ENCODE measurements at places on chromosomes 5 and 9.

DNA sequence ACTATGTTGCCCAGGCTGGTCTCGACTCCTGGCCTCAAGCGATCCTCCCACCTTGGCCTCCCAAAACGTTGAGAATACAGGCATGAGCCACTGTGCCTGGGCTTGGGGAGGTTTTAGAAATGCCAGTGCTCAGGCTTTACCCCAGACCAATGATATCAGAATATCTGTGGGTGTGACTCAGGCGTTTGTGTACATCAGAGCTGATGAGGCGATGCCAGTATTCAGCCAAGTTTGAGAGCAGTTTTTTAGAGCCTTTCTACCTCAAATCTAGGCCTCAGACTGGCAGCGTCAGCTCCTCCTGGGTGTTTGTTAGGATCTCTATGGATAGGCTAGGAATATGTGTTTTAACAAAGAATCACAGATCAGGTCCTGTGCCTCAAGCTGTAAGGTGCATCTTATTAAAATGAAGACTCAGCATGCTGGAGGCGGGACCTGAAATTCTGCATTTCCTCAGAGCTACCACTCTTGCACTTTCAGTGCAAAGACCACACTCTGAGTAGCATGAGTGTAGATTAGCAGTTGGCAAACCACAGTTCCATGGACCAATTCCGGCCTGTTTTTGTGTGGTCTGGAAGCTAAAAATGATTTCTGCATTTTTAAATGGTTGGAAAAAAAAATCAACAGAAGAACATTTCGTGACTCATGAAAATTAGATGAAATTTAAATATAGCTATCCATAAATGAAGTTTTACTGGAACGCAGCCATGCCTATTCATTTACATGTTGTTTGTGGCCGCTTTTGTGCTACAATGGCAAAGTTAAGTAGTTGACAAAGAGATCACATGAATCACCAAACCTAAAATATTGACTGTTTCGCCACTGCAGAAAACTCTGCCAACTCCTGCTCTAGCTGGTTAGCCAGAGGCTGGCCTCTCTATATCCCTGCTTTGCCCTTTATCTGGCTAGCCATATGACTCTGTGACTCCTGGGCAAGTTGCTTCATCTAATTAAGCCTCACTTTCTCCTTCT lies 92.2 kb downstream of the KLF4 start:
- no peak for DNase-seq

- no peak for DNase-seq
Observed at GRCh38 chr9:74910036-74910435, 22.3 kb upstream of the TRPM6 start.

DNA sequence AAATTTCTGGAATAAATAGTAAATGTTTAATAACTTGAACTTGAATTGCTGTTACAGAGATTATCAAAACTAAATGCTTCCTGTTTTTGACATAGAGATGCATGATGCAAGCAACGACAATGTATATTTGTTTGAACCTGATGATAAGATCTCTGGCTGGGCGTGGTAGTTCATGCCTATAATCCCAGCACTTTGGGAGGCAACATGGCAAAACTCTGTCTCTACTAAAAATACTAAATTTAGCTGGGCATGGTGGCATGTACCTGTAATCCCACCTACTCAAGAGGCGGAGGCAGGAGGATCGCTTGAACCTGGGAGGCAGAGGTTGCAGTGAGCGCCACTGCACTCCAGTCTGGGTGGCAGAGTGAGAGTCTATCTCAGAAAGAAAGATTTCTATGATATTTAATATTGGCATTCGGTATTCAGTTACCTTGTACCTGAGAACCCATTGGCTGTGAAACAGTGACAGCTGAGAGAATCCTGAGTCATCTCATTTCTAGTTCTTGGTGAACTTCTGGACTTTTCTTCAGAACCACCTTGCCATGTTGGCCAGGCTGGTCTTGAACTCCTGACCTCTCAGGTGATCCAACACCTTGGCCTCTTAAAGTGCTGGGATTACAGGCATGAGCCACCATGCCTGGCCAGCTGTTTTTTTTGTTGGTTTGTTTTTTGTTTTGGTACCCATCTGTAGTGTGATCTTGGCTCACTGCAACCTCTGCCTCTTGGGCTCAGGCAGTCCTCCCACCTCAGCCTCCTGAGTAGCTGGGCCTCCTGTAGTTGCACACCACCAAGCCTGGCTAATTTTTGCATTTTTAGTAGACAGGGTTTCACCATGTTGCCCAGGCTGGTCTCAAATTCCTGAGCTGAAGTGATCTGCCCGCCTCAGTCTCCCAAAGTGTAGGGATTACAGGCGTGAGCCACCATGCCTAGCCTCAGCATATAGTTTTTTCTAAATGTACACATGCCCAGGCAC lies 10.0 kb upstream of the FGF18 start:
- DNase-seq = no peak

GRCh38 chr9:127642082-127642740 lies 30.1 kb downstream of the STXBP1 start:
- no peak for DNase-seq

- no peak for DNase-seq
Observed at GRCh38 chr5:39648085-39648847, 223.5 kb upstream of the DAB2 start.

GRCh38 chr5:133163839-133164238 lies 112.0 kb downstream of the HSPA4 start:
- DNase-seq = no peak

- DNase-seq = no peak
Observed at GRCh38 chr5:59792983-59793585, 100.4 kb downstream of the PDE4D start.

DNA sequence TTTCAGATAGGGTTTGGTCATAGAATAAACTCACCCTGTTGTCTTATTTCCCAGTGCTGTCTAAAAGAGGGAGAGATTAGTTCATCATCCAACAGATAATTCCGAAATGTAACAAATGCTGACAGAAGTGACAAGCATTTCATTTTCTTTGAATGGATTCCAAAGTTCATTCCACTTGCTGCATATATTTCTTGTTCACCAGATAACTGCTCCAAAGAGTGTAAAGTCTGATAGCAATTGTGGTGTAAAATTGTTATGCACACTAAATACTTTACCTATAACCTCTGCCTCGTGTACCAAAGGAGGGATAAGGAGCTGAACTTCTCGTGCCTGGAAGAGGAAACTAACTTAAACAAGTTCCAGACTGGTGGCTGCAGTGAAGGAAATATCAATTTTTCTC lies 290.0 kb upstream of the ADAMTSL1 start:
- no peak for DNase-seq

GRCh38 chr5:9653811-9654210 lies 23.7 kb upstream of the TAS2R1 start:
- peak; percentile 26 for DNase-seq

GRCh38 chr5:10904862-10905432 lies 143.9 kb upstream of the DAP start:
- DNase-seq = no peak

GRCh38 chr9:4581861-4582565 lies 80.1 kb upstream of the PLPP6 start:
- DNase-seq = no peak

- DNase-seq = peak; percentile 31
Observed at GRCh38 chr9:34956648-34957047, 1.4 kb upstream of the PHF24 start.

- DNase-seq = no peak
Observed at GRCh38 chr5:156411-157072, 34.8 kb upstream of the LRRC14B start.

GRCh38 chr9:37210737-37211523 lies 90.6 kb downstream of the ZCCHC7 start:
- no peak for DNase-seq
